ENCODE measurements at places on chromosomes 4 and X. TPM values are rescaled to one million over a fixed set of nuclear protein-coding genes. Genes with fewer than 3 reads are reported as not detected.

DNA sequence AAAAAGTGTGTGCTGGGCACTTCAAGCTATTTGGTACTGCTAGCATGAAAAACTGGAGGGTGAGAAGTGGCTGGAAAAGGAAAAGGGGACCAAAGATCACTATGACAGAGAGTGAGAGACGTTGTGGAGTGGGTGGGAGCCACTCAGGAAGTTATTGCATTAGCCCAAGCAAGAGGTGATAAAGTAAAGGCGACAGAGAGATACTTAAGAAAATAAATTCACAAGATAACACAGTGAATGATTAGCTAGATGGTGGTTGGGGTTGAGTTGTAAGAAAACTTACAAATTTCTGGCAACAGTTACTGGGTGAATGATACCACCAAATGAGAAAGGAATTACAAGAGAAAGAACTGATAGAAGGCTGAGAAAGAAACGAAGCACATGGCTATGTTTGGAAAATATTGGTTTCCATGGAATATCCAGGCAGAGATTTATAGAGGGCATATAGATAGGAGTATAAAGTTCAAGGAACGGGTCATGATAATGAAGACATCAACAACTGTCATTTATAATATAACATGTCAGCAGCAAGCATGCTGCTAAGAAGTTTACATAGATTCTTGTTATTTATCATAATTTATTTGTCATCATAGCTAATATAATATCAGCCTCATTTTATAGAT is 60.7 kb downstream of the CASK start:
- H3K4me1 ChIP-seq = no peaks in the 10 kb centered on the region
- H3K36me3 ChIP-seq = no peaks in the 10 kb centered on the region
- H3K27ac ChIP-seq = no peak overlapping the region
- no peaks in the 10 kb centered on the region for H3K27me3 ChIP-seq

Gene SYP
- 2.5 TPM for total RNA-seq

GRCh38 chrX:10974920-10975319 is 136.2 kb upstream of the HCCS start:
- H3K27ac ChIP-seq = no peak overlapping the region
- no peak for DNase-seq
- H3K36me3 ChIP-seq = no peaks in the 10 kb centered on the region
- no peaks in the 10 kb centered on the region for H3K27me3 ChIP-seq
- H3K4me3 ChIP-seq = no peak overlapping the region
- H3K4me1 ChIP-seq = no peaks in the 10 kb centered on the region

Gene NEUROG2
- total RNA-seq = not detected

GRCh38 chrX:48938721-48939425 is 18.5 kb downstream of the OTUD5 start:
- no peak overlapping the region for H3K27ac ChIP-seq
- H3K36me3 ChIP-seq = no peaks in the 10 kb centered on the region
- no peak for DNase-seq
- peaks cover 2% of the 10 kb centered on the region for H3K4me1 ChIP-seq
- H3K27me3 ChIP-seq = no peaks in the 10 kb centered on the region

GRCh38 chr4:124083711-124084110 is 628.8 kb downstream of the ANKRD50 start:
- no peaks in the 10 kb centered on the region for H3K4me1 ChIP-seq
- no peak overlapping the region for H3K27ac ChIP-seq
- DNase-seq = no peak
- H3K4me3 ChIP-seq = no peak overlapping the region

Gene PHEX
- total RNA-seq = 0.66 TPM

DNA sequence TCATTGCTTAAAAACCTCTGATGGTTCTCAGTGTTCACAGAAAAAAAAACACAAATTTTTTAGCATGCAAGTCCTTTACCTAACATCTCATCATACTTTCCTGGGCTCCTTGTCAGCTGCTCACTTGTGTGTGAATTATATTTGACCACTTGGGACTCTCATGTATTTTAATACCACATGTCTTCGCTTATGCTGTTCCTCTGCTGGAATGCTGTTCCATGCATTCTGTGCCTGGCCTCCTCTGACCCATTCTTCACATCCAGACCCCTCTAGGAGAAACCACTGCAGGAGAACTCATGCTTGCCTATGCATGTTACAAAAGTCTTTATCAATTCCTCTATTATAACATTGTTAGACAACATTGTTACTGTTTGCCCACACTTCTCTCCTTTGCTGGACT is 157.6 kb downstream of the PDGFRA start:
- H3K27ac ChIP-seq = no peak overlapping the region
- H3K27me3 ChIP-seq = no peaks in the 10 kb centered on the region
- DNase-seq = no peak
- H3K4me3 ChIP-seq = no peak overlapping the region
- H3K4me1 ChIP-seq = no peaks in the 10 kb centered on the region
- no peaks in the 10 kb centered on the region for H3K36me3 ChIP-seq
